ENCODE measurements at places on chromosomes 7 and 10.

DNA sequence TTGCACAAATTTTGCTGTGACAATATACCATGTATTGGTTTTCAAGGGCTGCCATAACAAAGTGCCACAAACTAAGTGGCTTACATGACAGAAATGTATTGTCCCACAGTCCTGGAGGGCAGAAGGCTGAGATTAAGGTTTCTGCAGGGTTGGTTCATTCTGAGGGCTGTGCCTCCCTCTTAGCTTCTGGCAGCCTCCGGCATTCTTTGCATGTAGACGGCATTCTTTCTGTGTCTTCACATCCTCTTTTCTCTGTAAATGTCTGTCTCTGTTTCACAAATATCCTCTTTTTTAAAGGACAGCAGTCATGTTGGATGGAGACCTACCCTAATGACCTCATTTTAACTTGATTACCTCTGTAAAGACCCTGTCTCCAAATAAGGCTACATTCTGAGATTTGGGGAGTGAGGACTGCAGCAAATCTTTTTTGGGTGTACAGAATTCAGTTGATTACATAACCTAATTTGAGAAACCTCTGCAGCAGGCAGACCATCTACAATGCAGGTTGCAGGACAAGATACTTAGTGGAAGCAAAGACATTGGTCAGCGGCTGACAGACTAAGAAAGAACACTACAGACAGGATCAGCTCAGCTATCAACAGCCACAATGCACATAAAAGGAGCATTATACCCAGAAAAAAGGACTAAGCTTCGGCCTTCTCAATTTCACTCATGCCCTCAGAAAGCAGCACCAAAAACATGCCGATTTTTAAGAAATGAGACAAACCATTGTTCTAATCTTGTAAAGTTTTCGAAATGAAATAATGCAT lies 84.6 kb upstream of the FAM3C start:
- no peak for DNase-seq

DNA sequence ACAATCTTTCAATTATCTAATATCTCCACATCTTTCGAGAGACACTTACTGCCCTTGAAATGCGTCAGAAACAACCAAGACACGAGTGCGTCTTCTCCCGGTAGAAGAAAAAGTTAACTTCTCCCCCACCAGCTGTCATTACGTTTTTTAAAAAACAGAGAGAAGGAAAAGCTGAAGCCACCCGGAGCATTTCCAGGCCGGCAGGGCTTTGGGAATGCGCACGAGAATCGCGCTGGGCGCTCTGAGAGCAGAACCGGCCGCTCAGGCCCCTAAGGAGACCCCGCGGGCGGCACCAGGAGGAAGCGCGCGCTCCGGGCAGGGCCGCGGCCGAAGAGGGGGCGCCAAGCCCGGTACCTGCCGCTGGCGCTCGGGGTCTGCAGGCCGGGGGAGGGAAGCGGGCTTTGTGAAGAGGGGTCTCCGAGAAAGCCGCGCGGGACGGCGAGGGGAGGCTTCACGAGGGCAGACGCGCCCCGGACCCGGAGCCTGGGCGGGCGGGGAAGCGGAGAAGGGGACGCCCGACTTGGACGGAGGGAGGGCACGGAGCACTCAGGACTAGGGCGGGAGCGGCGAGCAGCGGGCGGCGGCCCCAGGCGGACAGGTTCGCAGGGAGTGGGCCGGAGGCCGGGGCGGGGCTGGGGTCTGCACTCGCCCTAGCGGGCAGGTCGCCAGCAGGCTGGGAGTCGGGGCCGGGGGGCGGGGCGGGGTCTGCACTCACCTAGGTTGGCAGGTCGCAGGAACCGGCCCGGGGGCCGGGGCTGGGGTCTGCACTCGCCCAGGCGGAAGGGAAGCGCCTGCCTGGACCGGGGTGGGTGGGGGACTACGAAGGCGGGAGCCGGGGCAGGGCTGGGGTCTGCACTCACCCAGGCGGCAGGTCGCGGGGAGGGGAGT lies 932 bp downstream of the ESYT2 start:
- peak; percentile 40 for DNase-seq

DNA sequence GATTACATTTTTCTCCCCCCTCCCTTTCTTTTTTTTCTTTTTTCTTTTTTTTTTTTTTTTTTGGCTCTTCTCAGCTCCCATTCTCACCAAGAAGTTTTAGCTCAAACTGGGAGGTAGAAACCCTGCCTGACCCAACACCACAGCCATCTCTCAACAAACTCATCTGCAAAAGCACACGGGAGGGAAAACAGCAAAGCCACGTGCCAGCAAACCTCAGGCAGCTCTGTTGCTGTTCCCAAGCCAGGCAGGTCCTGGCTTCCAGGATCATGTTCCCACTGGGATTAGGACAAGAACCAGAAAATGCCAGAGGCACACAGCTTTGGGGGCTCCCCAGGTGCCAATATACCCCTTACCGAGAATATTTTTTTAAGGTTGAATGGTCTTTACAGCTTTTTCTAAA lies 56.7 kb downstream of the ITIH5 start:
- no peak for DNase-seq

- no peak for DNase-seq
Measured at GRCh38 chr10:116705498-116705897, 36.9 kb downstream of the HSPA12A start.

GRCh38 chr7:107728276-107728675 lies 15.7 kb upstream of the CBLL1 start:
- no peak for DNase-seq

DNA sequence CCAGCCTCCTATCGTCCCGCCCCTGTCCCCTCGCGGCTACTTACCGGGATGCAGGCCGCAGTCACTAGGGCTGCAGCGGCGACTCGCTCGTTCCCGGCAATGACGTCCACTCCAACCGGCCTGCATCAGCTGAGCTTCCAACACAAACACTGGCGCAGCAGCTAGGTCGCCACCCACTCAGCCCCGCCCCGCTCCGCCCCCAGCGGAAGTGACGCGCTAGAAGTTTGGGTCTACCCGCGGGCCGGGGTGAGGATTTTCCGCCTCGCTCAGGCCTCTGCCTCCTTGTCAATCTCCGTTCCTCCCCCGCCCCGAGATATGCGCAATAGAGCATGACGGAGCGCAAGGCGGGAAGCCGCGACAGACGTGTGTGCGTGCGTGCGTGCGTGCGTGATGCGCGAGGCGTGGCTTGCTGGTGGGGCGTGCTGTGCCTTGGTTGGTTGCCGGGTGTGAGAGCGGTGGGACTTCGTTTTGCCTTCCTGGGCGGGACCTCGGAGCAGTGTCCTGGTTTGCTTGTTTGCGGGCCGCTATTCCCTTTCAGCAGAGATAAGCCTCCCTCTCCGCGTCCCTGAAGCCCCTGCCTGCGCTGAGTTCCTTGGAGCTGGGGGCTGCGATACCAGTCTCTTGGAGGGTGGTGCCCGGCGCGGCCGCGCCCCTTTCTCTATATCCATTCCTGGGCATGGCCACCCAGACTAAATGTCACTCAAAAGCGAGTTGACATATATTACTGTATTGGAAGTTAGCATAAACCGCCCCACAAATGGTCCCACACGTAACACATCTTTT lies at the start of gene PNPLA8:
TSS of gene PNPLA8 (minus strand) at position 151 of the 783 bp plus-strand sequence. CDS start 10,644 bp downstream, outside the sequence.
- peak; percentile 100 for DNase-seq

- no peak for DNase-seq
Measured at GRCh38 chr7:151597541-151598444, 78.1 kb upstream of the RHEB start.

GRCh38 chr7:28998105-28998504 lies 40.0 kb upstream of the TRIL start:
- no peak for DNase-seq

- DNase-seq, result no peak
Measured at GRCh38 chr7:3955751-3956696, 655.0 kb downstream of the SDK1 start.

DNA sequence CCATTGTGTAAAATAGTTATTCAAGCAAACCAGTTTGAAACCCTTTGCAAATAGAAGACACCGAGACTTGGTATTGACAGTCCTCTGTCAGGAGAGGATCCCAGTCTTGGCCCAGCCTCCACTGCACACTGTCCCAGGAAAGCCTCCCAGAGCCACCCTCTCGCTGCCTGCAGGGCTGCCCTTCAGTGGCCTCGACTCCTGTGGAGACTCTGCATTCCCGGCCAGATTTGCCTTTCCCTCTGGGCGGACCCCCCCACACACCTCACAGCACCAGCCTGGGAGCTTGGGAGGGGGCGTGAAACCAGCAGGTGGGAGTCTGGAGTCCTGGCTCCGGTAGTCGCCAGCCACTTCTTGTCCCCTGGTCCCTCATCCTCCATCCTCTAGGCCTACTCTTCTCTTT lies 48.7 kb downstream of the GRK5 start:
- DNase-seq, result no peak

DNA sequence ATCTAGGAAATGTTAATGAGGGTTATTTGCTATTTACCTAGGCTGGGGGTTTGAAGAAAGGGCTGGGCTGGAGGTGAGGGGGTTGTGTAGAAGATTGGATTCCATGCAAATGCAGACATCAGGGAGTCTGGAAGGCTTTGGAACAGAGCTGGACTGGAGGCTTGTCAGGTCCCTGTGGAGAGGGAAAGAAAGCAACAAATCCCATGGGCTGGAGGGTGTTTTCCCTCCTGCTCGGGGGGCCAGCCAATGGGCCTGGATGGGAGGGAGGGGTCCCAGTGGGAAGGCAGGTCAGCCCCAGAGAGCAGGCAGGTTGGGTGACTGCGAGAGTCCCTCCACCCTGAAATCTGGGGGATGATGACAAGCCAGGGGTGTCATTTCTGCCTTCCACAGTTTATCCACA lies 431.8 kb downstream of the RPS24 start:
- no peak for DNase-seq

DNA sequence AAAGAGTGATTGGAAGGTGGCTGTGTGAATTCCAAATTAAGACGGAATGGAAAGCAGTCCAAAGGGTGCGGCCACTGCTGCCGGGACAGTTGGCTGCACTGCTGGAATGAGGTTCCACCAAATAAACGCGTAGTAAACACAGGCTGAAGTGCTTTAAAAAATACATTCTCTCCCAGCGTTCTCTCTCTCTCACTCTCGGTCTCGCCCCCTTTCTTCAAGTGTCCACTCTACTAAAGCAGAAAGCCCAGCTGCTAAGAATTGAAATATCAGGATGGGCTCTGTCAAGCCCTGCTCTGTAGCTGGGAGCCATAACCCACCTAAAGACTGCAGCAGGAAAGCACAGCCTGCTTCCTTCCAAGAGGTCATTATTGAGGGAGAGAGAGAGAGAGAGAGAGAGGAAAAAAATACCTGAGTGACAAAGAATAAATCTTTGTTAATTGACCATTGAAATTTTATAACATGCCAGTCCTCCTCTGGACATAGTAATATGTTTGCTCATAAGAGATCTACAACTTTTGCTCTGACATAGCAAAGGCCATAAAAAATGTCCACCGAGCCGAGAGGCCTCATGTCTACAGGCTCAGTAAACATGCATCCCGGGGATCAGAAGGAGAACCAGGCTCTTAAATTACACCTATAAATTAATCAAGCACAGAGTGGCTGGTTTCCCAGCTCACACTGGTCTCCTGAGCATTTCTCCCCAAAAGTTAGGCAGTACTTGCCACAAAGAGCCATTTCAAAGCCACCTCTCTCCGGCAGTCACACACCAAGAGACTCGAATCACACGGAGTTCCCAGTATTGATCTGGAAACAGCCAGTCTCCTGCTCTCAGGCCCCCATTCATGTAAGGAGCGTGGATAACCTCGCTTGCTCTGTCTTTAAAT lies 72.8 kb downstream of the FGFR2 start:
- DNase-seq, result no peak

GRCh38 chr10:36499693-36500092 lies 625.7 kb upstream of the ANKRD30A start:
- DNase-seq, result no peak

- no peak for DNase-seq
Measured at GRCh38 chr10:7015457-7015856, 395.4 kb downstream of the SFMBT2 start.

DNA sequence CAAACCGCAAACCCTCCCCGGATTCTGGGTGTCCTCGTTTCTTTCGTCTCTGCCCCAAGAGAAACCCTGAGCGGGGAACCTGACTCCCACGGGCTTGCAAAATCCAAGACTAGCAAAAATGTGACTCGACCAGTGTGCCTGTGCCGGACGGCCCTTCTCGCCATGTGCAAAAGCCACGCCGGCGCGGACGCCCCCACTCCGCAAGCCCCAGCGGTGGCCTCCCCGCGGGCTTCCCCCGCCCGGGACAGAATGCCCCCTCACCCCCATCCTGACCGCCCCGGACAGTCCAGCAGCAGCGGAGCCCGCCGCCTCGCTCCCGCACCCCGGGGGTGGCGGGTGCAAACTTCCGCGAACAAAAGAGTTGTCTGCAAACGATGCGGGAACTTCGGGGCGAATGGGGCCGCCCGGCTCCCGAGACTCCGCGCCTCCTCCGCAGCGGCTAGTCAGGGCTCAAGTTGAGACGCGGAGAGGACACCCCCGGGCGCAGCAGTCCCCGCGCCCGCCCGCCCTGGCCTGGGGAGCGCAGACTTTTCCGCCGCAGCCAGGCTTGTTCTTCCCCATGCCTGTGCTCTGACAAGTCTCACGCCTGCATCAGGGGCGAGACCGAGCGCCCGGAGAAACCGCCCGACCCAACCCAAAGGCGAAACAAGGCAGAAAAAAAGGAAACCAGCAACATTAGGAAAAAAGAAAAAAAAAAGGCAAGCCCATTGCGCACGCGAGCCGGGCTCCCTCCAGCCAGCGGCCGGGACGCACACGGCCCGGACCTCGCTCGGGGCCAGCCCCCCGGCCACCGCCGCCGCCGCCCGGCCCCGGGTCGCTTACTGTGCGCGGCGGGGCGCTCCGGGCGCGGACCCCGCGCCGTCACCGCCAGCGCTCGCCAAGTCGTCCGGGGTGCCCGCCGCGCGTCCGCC lies 732 bp downstream of the FAM53B start:
- DNase-seq, result no peak

DNA sequence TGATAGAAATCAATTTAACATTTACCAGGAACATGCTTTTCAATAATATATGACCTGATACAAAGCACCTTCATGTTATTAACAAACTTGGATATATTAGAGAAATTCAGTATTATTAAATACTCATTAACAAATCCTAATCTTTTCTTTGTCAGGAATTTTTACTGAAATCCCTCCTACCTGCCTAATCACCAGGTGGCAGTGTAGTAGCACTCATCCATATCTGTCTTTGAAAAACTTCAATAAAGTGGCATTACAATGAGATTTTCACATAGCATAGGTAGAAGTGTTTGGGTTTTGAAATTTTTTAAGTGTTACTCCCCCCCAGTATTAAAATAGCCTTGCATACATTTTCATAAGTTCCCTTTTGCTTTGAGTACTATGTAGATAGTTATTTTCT lies 1246.6 kb upstream of the LRRN3 start:
- DNase-seq, result no peak

DNA sequence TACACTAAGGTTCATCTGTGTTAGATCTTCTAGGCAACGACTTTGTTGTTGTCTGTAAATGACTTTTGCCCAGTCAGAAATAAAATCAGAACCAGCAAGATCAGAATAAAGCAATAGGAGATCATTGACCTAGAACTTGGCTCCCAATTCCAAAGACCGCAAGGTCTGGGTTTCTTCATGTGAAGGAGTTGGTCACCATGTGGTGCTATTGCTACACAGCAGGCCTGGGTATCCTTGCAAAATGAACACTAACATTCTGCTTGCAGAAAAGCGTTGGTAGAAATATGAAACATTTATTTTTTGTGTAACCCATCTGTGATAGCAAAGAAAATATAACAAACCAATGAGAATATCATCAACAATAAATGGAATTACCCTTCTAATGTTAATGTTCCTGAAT lies 831.0 kb downstream of the NXPH1 start:
- no peak for DNase-seq

GRCh38 chr10:78948621-78949030 lies 120.1 kb upstream of the ZMIZ1 start:
- no peak for DNase-seq

Data from naive thymus-derived CD8-positive, alpha-beta T cell (primary cell).